Lung (tissue), 17 donors: ENCODE measurements at places on chromosomes 7 and 10. TPM values are rescaled to one million over a fixed set of nuclear protein-coding genes. Genes with fewer than 3 reads are reported as not detected.

DNA sequence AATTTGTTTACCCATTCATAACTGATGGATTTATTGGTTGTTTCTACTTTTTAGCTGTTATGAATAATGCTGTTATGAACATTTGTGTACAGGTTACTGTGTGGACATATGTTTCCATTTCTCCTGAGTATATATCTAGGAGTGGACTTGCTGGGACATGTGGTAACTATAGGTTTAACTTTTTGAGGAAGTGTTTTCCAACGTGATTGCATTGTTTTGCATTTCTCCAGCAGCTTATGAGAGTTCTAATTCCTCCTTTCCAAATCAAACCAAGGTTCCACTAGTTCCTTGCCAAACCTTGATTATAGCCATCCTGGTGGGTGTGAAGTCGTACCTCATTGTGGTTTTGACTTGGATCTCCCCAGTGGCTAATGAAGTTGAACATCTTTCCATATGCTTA is 2.6 kb upstream of the PRF1 start:
- no peak overlapping the region for H3K27ac ChIP-seq
- H3K27me3 ChIP-seq: no peaks in the 10 kb centered on the region
- H3K4me3 ChIP-seq: no peak overlapping the region
- no peaks in the 10 kb centered on the region for H3K4me1 ChIP-seq
- no peaks in the 10 kb centered on the region for H3K36me3 ChIP-seq

DNA sequence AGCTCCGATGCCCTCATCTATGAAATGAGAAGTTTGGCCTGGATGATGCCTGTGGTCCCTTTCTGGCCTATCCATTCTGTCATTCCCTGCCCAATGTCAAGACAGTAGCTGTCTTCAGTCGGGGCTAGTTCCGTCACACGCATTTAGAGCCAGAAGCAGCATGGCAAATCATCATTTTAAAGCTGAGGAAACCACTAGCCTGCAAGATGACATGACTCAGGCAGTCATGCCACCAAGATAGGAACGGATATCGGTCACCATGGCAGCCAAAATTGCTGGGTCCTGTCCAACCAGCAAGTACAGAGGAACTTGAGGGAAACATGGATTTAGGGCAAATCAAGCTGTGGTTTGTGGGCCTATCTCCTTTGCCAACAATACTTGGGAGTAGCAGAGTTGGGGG is 64.5 kb upstream of the MRLN start:
- H3K36me3 ChIP-seq: no peaks in the 10 kb centered on the region
- no peak overlapping the region for H3K27ac ChIP-seq
- no peaks in the 10 kb centered on the region for H3K27me3 ChIP-seq
- no peaks in the 10 kb centered on the region for H3K4me1 ChIP-seq
- no peak overlapping the region for H3K4me3 ChIP-seq

DNA sequence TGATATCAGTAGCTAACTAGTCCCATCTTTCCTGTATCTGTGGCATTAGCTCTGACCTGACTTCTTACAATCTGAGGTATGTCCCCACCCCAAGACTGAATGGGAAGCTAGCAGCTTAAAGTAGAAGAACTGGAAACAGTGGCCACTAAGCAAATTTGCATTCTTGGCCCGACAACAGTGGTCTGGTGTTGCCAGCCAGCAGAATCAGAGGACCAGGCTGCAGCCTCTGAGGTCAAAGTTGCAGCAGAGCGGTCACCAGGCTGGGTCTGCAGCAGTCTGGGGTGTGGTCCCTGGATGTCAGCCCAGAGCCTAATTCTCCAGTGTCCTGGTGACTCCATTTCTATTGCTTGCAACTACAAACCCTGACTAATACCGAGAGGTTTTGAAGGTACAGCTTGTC is 26.3 kb downstream of the FAM107B start:
- no peaks in the 10 kb centered on the region for H3K27me3 ChIP-seq
- H3K36me3 ChIP-seq: no peaks in the 10 kb centered on the region
- DNase-seq: no peak
- H3K4me1 ChIP-seq: peaks cover 17% of the 10 kb centered on the region
- no peak overlapping the region for H3K4me3 ChIP-seq
- H3K27ac ChIP-seq: no peak overlapping the region

Gene POM121
- total RNA-seq: 15.4 TPM

DNA sequence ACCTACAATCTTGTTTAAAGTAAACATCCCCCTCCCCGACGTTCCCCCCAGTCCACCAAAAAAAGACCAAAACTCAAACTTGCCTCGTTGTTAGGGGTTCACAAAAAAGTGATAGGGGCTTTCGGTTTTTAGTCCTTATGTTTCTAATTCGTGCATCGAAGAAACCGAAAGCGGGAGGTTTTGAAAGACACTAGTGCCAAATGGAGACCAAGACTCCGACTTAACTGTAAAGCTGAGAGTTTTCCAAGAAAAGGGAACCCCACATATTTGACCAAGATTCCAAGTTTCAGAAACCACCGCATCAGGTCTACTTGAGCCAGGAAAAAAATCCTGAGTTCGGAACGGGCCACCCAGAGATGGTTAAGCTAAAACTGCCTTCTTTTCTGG is 534 bp downstream of the PSMA2 start:
- peak overlapping the region; percentile 89 for H3K4me3 ChIP-seq
- peaks cover 18% of the 10 kb centered on the region for H3K36me3 ChIP-seq
- H3K27me3 ChIP-seq: no peaks in the 10 kb centered on the region
- H3K4me1 ChIP-seq: peaks cover 4% of the 10 kb centered on the region
- peak; percentile 44 for DNase-seq
- H3K27ac ChIP-seq: peak overlapping the region; percentile 91

Gene AKR1C4
- not detected for total RNA-seq

GRCh38 chr10:13784067-13784466 is 197.3 kb downstream of the PRPF18 start:
- DNase-seq: no peak
- no peaks in the 10 kb centered on the region for H3K4me1 ChIP-seq
- H3K36me3 ChIP-seq: peaks cover 5% of the 10 kb centered on the region
- H3K4me3 ChIP-seq: no peak overlapping the region

GRCh38 chr10:96902731-96903358 is 70.7 kb downstream of the LCOR start:
- H3K27me3 ChIP-seq: no peaks in the 10 kb centered on the region
- peaks cover 5% of the 10 kb centered on the region for H3K4me1 ChIP-seq
- H3K36me3 ChIP-seq: peaks cover 7% of the 10 kb centered on the region
- DNase-seq: no peak

GRCh38 chr10:49009199-49009979 is 69.7 kb upstream of the LRRC18 start:
- no peak overlapping the region for H3K4me3 ChIP-seq
- peak overlapping the region; percentile 37 for H3K27ac ChIP-seq
- H3K27me3 ChIP-seq: no peaks in the 10 kb centered on the region
- peaks cover 4% of the 10 kb centered on the region for H3K4me1 ChIP-seq
- no peaks in the 10 kb centered on the region for H3K36me3 ChIP-seq
- peak; percentile 70 for DNase-seq

DNA sequence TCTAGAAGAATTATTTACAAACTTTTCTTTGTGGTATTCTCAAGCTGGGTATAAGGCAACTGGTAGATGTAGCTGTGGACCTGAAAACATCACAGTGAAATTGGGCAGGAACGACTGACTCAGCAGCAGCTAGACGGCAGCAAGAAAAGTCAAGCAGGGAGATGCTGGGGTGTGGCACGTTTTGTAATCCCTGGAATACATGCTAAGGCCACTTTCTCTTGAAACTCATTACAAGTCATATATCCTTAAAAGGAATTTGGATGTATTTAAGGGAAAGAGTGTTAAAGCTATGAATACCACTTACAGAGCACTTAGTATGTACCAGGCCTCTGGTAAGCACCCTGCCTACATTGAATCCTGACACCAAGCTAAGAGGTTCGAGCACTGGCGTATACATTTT is 17.4 kb downstream of the BEND7 start:
- H3K36me3 ChIP-seq: no peaks in the 10 kb centered on the region
- no peak overlapping the region for H3K27ac ChIP-seq
- H3K4me3 ChIP-seq: no peak overlapping the region
- DNase-seq: no peak
- no peaks in the 10 kb centered on the region for H3K27me3 ChIP-seq

Gene LRIT1
- not detected for total RNA-seq

GRCh38 chr10:92763634-92764155 is 73.9 kb downstream of the HHEX start:
- no peaks in the 10 kb centered on the region for H3K27me3 ChIP-seq
- no peaks in the 10 kb centered on the region for H3K36me3 ChIP-seq

GRCh38 chr10:62178568-62178967 is 90.1 kb downstream of the RTKN2 start:
- no peak overlapping the region for H3K27ac ChIP-seq
- no peaks in the 10 kb centered on the region for H3K27me3 ChIP-seq
- no peak overlapping the region for H3K4me3 ChIP-seq
- no peak for DNase-seq
- no peaks in the 10 kb centered on the region for H3K4me1 ChIP-seq

DNA sequence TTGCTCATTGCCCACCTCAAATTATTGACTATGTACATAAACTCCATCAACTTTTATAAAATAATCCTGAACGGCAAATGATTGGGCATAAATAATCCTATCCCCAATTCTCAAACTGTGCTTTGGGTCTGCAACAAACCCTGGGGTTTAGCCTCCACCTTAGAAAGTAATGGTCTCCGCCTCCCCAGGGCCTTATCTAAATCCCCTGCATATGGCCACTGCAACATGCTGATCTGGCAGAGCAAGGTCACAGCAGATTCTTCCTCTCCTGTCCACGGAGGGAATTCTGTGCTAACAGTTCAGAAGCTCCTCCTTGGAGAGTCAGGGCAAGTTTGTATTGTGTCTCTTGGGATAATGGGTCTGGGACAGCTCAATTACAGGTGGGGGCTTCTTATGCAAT is 18.4 kb downstream of the FXYD4 start:
- DNase-seq: no peak
- H3K4me1 ChIP-seq: no peaks in the 10 kb centered on the region
- H3K36me3 ChIP-seq: peaks cover 57% of the 10 kb centered on the region
- no peak overlapping the region for H3K27ac ChIP-seq
- no peaks in the 10 kb centered on the region for H3K27me3 ChIP-seq
- no peak overlapping the region for H3K4me3 ChIP-seq

DNA sequence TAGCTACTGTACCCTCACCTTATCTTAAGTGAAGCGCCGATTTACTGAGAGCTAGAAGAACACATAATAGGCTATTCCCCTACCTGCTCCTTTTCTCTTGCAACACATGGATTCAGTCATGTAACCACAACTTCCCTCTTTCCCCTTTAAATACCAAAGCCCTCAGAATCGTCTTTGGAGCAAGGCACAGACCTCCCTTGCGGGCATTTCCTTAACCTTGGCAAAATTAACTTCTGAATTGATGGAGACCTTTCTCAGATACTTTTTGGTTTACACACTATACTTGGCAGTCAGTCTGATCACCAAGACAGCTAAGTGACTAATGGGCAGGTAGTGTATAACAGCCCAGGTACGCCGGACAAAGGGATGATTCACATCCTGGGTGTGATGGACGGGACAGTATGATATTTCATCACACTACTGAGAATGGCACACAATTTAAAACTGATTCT is 72.7 kb upstream of the SEC61G start:
- DNase-seq: no peak
- H3K4me1 ChIP-seq: no peaks in the 10 kb centered on the region
- no peak overlapping the region for H3K27ac ChIP-seq
- H3K27me3 ChIP-seq: no peaks in the 10 kb centered on the region
- H3K36me3 ChIP-seq: no peaks in the 10 kb centered on the region

DNA sequence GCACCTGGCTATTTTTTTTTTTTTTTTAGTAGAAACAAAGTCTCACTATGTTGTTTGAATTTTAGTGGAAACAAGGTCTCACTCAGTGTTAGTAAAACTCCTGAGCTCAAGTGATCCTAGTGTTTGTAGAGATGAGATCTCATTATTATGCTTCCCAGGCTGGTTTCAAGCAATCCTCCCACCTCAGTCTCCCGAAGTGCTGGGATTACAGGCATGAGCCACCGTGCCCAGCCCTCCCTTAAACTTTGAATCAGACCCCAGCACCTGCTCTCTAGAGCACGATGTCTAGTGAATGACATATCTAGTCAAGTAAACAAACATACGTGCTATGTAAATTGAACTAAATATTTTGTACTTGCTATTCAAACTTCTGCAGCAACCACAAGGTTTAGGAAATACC is 105.6 kb upstream of the MYO3A start:
- no peaks in the 10 kb centered on the region for H3K36me3 ChIP-seq
- H3K27ac ChIP-seq: no peak overlapping the region
- DNase-seq: no peak
- H3K4me1 ChIP-seq: no peaks in the 10 kb centered on the region
- no peaks in the 10 kb centered on the region for H3K27me3 ChIP-seq

GRCh38 chr10:97503406-97503805 is 4.7 kb downstream of the UBTD1 start:
- H3K4me1 ChIP-seq: peaks cover 9% of the 10 kb centered on the region
- no peak for DNase-seq
- no peaks in the 10 kb centered on the region for H3K36me3 ChIP-seq
- H3K27ac ChIP-seq: no peak overlapping the region
- H3K4me3 ChIP-seq: no peak overlapping the region

DNA sequence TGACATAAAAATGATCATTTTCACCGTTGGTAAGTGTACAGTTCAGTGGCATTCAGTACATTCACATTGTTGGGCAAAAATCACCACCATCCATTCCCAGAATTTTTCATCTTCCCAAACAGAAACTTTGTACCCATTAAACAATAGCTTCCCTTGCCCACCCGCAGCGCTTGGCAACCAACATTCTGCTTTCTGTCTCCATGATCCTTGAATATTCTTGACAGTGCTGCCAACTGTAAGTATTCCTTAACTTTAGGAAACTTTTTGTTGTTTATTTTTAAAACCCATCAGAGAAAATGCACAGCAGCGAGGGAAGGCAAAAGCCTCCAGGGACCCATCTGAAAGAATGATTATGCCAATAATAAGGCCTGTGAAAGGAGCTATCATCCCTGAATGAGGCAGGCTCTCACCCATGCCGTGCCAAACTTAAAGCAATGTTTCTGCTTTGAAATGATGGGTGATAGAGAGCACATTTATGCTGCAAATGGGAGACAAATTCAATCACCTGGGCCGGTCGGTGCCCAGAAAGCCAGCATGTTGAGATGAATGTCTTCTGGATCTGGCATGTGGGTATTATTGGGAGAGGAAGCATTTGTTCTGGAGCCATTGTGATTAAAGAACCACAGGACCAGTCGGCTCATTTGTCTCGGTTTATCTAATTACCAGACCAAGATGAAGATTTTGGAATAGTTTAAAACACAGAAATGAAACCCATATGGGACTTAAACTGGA is 202.1 kb upstream of the NPVF start:
- no peaks in the 10 kb centered on the region for H3K27me3 ChIP-seq
- H3K36me3 ChIP-seq: no peaks in the 10 kb centered on the region
- no peak for DNase-seq
- no peak overlapping the region for H3K4me3 ChIP-seq
- H3K27ac ChIP-seq: no peak overlapping the region
- no peaks in the 10 kb centered on the region for H3K4me1 ChIP-seq

- H3K36me3 ChIP-seq: no peaks in the 10 kb centered on the region
- H3K4me3 ChIP-seq: no peak overlapping the region
- peak; percentile 66 for DNase-seq
- H3K27ac ChIP-seq: no peak overlapping the region
- no peaks in the 10 kb centered on the region for H3K27me3 ChIP-seq
Observed at GRCh38 chr7:73983437-73984164, 44.4 kb upstream of the ELN start.
